ENCODE measurements at places on chromosomes 7 and 10.

DNA sequence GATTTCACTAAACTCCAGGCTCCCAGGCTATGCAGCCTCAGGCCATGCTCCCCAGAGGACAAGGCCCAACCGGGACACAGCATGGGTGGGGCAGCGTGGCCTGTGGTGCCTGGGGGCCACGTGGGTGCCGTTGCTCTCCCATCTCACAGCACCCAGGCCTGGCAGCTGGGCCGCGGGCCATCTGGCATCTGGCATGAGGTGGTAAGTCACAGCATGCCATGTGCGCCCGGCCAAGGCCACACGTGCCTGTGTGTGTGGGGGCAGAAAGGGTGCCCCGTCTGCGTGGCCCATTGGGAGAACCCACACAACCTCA is 204.1 kb downstream of the EBF3 start:
- no peak for DNase-seq

- DNase-seq: peak; percentile 74
Observed at GRCh38 chr7:104956753-104957450, 57.1 kb upstream of the KMT2E start.

- no peak for DNase-seq
Observed at GRCh38 chr7:36602934-36603887, 121.1 kb downstream of the AOAH start.

GRCh38 chr10:133196936-133197758 is 32.9 kb upstream of the UTF1 start:
- no peak for DNase-seq

- DNase-seq: no peak
Observed at GRCh38 chr10:45199205-45199740, 116.1 kb downstream of the OR13A1 start.

DNA sequence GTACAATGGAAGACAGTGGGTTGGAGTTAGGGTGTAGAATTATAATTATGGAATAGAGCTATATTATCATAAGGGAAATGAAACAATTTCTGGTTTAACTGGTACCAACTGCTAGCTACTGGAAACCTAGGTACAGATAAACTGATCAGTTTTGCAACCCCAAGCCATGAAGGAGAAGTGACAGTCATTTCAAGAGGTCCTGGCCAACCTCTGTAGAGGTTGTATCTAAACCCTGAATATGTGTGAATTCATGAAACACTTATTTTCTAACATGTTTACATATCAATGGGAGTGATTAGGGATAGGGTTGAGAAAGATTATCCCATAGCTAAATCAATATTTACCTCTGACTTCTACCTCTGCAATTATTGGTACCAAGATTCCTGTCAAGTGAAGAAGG is 29.9 kb upstream of the CC2D2B start:
- DNase-seq: no peak

- no peak for DNase-seq
Observed at GRCh38 chr10:122864901-122865300, 14.5 kb downstream of the FAM24B start.

- peak; percentile 34 for DNase-seq
Observed at GRCh38 chr7:159317294-159317693, 172.6 kb upstream of the VIPR2 start.

DNA sequence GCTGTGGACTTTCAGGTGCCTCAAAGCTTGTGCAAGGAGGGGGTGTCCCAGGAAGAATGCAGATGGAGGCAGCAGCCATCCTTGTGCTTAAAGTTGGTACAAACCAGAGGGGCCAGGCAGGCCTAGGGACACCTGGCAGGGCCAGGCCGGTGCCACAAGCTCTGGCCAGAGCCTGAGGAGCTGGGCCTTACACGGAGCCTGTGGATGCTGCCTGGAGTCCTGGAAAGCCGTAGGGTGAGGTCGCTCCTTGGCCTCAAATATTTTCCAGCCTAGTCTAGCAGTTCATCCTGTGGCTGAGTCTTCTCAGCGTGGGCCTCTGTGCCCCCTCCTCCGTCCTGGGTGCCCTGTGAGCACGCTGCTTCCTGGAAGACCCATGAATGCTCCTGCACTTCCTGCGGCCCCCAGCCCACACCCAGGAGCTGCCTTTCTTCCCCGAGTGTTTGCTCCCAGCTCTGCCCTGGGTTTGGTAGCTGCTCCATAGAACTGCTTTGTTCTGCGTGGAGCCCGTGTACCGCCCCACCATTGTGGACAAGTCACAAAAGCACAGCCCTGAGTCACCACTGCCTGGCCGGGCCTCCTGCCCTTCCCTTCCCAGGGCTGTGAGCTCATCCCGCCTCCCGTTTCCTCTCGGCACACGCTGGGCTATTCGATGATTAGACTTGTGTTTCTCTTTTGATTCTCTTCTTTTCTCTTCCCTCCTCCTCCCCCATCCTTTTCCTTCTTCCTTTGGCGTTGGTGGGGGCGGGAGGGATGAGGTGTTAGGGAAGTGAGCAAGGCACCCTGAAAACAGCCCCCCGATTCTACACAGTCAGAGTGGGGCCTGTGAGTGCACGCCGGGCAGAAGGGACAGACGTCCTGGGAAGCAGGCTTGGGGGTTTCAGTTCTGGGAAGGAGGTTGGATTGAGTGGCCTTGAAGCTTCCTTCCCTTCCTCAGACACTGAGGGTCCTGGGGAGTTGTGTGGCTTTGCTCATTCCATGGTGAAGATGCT is 73.2 kb upstream of the SHH start:
- no peak for DNase-seq

DNA sequence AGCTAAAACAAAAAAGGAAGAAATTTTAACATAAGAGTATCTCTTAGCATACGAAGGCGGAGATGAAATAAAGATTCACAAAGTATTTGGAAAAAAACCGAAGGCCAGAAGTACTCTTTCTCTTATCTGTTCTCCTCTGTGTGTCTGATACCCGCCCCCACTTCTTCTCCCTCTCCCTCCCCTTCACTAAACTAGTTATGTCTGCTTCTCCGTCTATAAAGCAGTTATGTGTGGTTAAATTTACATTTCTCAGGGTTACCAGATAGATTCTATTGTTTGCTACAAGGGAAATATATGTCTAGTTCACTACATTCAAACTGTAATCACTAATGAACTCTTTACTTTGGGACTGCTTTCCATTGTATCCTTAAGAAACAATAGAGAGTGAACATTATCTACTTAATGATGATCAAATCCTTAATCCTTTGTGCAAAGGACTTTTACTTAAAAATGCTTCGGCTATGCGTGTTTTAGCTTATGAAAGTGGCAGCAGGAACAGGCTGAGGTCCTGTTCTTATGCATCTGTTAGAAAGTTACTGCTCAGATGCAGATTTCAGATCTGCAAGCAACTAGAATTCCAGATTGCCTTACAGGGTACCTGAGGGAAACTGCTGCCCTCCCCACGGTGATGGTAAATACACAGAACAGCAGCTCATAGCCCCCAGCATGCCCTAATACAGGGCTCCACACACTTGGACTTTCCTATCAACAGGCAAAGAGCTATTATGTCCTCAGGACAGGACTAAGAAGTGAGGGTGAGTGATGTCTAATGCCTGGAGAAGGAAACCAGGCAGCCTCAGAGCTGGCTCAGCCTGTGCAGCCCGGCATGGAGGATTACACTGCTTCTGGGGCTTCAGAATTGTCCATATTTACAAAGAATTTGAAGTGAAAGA is 273.3 kb downstream of the FZD1 start:
- DNase-seq: no peak

DNA sequence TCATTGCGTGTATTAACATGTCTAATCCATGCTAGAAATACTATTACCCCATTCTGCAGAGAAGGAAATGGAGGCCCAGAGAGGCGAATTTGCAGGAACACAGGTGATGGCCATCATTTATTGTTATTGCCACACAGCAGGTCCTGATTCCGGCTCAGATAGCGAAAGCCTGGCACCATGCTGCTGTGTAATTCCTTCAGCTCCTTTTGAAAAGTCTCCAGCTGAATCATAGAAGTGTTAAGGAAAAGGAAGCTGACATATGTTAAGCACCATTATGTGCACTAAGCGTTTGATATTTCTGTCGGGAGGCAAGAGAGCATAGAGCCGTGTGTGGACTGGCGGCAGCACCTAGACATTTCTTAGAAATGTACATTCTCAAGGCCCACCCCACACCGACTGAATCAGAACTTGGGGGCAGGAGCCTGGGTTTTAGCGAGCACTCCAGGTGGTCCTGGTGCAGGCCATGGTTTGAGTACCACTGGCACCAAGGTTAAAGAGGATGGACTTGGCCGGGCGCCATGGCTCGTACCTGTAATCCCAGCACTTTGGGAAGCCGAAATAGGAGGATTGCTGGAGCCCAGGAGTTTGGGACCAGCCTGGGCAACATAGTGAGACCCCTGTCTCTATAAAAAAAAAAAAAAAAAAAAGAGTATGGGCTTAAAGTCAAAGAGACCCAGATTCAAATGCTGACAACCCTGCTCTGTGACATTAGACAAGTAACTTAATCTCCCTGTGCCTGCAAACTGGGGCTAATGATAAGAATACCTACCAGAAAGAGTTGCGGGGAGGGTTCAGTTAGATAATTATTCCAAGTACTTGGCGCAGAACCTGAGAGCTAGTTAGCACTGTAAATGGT is 52.2 kb downstream of the UNC5B start:
- DNase-seq: no peak

- no peak for DNase-seq
Observed at GRCh38 chr7:41977661-41978060, 259.3 kb downstream of the GLI3 start.

DNA sequence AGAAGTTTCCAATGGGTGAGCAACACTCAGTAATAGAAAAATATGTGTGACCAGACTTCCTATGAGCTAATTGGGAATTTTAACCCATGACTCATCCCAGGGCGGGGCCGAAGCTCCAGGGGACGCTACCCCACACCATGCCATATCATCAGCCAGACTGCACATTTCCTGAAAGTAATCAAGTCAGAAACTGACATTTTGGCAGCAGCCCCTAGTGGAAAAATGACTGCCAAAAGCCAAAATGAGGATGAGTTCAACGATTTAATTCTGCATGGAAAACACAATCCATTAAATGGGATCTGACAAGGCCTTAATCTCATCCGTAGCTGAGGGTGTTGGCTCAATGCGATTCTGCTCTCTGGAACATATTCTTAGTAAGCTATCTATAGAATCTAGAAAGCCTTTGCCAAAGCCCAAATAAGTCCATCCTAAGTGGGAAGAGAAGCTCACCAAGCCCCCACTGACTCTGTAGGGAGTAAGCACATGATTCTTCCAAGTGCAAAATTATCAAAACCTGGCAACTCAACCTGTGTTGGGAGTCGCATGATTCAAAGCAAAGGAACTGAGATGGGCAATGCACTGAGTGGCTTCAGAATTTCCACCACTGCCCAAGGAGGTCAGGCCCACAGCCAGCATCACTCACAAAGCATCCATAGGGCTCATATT is 93.1 kb upstream of the PDE1C start:
- DNase-seq: peak; percentile 29

- no peak for DNase-seq
Observed at GRCh38 chr7:75850235-75850634, 28.6 kb upstream of the RHBDD2 start.

DNA sequence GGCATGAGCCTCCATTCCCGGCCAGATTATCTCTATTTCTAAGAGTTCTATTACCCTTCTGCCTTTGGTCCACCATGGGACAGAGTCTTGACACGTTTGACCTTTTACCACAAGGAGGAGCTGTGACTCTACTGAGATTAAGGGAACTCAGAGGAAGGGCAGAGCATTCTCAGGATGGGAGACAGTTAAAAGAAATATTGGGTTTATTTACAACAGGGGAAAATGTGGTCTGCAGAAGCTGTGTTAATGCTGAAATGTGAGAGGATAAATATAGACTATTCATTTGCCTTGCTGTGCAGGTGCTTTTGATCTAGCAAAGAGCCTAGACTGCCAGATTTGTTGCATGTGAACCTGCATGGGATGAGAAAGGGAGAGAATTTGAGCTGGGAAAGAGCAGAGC is 45.8 kb upstream of the PRSS58 start:
- peak; percentile 85 for DNase-seq
